Naive thymus-derived CD4-positive, alpha-beta T cell (primary cell): ENCODE measurements at places on chromosomes 12 and 14.
A peak's percentile ranks its signal among the peaks of the same experiment; 100 is the strongest.

- no peak for DNase-seq
These were observed 17.6 kb downstream of the KERA start for GRCh38 chr12:91040096-91040755.

DNA sequence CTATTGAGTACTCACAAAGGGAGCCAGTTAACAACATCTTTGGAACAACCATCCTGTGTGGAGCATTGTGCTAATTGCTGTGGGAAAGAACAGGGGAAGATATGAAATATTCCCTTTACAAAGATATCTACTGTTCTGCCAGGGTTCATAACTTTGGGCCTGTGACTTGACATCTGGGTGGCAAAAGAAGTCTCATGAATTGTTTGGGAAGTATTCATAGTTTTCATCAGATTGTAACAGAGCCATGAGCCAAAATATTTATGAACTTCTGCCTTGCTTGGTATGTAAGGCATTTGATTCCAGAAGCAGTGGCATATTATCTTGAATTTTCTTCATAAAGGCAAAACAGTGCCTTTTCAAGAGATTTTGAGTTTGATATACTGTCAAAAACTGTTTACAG is 816.2 kb downstream of the DIO2 start:
- DNase-seq = no peak

DNA sequence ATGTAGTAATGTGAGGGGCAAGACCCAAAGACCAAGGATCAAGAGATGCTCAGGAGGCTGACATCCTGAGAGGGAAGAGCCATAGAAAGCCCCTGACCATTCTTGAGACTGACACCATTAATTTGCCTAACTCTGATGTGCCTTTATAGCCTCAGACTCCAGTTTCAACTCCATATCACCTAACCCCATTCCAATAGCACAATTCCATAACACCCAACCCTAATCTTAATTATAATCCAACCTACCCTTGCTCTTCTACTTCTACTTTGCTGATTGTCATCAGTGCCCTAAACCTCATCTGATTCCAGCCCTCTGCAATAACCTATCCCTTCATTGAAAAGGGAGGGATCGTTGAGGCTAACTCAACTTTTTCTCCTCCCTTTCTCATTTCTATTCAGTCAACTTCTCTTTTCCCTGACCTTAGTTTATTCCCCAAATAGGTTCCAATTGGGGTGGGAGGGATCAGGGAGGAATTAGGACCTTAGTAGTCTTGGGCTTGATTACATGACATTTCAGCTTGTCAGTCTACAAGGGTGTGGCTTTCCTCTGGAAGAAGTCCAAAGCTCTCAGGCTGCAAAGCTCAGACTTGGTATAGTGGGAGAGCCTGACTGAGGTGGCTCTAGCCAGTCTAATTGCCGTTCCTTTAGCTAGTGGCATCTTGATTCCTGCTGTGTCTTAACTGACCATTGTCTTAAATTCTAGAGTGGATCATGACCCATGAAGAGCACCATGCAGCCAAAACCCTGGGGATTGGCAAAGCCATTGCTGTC is 3.1 kb downstream of the PFKM start:
- DNase-seq = no peak

- no peak for DNase-seq
These were observed 4.2 kb downstream of the GSTZ1 start for GRCh38 chr14:77324816-77325745.

DNA sequence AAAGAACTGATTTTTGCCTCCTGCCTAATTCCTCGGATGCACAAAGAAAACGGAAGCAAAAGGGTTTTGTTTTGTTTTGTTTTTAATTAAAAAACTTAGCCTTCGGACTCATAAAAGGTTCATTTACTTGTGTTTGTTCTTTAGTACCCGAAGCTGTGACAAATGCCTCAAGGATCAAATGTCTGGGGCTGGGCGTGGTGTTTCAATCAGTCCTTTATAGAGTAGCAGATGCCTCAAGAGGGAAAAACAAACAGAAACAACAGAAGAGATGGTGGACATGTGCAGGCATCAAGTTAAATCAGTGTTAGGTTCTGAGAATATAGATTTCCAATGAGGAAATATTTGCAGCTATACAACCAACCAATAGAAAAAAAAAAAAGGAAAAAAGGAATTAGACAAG is 1.6 kb upstream of the WIF1 start:
- DNase-seq = no peak

- no peak for DNase-seq
These were observed 69.2 kb upstream of the ETV6 start for GRCh38 chr12:11580125-11580751.

DNA sequence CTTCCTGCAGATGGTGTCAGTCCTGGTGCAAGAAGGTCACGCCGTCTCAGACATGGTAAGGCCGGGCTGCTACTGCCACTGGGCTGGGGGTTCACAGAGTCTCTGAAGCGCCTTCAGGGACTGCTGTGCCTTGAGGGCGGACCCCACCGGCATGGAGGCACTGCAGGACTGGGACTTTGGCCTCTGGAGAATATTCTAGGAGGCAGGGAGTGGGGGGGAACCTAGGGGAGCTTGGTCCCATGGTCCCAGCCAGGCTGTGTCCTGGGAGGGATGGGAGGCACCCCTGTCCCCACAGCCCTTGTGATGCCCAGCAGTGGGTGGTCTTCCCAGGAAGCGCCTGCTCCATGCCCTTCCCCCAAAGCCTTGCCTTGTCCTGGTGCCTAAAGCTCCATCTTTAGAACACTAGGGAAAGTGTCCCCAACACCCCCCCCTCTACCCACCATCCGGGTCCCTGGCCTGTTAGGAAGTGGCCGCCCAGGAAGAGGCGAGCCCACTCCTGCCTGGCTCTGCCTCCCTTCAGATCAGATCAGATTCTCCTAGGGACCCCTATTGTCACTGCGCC is 1.5 kb downstream of the AMN start:
- DNase-seq = no peak

GRCh38 chr12:101696251-101697196 is 916 bp upstream of the CHPT1 start:
- no peak for DNase-seq

GRCh38 chr14:20247646-20248246 is 8.7 kb downstream of the OR11H4 start:
- DNase-seq = no peak

DNA sequence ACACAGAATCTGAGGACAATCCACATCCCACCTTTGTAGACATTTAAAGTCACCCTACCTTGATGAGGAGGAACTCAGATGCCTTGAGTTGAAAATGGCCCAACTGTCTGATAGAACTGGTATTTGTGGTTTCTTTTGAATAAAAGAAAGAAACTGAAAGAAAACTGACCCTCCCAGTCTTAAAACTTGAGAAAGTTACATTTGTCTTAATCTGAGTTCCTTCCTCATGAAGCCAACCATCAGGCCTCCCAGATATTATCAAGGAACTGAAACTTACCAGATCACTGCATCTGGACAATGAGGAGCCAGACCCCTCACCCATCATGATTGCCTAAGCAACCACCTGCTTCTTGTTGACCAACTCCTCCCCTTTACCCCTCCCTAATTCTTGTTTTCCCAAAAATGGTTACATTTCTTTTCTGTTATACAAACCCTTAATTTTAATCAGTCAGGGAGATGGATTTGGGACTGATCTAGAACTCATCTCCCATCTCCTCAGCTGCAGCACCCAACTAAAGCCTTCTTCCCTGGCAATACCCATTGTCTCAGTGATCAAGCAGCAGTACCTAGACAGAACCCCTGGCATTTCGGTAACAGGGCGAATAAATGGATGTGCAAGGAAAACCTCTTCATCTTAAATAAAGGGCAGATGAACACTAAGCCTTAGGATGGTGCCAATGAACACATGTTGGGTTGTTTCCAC is 72.0 kb upstream of the RESF1 start:
- no peak for DNase-seq

GRCh38 chr14:89618811-89619551 is 201.9 kb upstream of the FOXN3 start:
- DNase-seq = peak; percentile 70

DNA sequence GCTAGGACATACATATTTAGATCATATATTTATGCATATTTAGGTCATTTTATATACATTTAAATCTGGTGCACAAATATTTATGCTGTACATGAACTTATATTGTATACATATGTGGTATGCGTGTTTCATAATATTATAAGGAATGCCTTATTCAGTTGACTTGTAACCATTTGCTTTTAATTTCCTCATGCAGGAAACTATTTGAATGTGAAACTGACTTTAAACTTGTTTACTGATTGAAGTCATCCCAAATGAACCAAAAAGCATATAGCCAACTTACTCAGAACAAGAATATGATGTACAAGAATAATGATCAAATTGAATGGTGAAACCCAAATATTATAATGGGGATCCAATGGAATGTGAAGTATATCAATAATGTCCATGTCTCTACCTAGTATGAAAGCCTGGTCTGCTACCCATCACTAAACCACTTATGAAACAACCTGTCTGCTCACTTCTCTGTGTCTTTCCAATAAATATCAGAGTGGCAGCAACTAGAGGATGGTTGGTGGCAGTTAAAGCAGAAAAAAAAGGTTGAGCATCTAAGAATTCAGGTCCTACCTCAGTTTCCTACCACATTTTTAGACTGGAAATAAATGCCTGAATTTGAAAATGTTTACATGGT is 38.3 kb downstream of the RPS6KA5 start:
- DNase-seq = no peak

GRCh38 chr14:104475256-104475655 is 104.3 kb upstream of the C14orf180 start:
- DNase-seq = no peak

GRCh38 chr14:74475678-74476077 is 17.4 kb downstream of the NPC2 start:
- DNase-seq = no peak

GRCh38 chr14:22567437-22567836 is 21.6 kb downstream of the DAD1 start:
- no peak for DNase-seq

GRCh38 chr14:105389534-105389933 is 8.8 kb upstream of the TEX22 start:
- DNase-seq = no peak

DNA sequence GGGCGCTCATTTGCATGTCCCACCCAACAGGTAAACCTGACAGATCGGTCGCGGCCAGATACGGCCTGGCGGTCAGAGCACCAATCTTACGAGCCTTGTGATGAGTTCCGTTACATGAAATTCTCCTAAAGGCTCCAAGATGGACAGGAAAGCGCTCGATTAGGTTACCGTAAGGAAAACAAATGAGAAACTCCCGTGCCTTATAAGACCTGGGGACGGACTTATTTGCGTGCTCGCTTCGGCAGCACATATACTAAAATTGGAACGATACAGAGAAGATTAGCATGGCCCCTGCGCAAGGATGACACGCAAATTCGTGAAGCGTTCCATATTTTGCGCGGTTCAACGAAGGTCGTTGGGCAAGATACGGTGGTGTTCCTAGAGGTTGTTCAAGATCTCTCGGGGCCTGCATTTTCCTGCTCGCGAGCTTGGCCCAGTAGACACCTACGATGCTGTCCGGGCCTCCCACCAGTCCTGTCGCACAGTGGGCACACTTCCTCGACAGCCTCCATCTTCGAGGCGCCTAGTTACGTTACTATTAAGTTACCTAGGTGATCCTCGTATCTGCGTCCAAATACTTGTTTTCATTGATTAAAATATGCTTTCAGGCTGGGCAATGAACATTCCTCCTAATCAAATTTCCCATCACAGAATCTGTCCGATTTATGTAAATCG is at the start of gene RNU6-7:
Gene RNU6-7, plus strand, starts transcription at position 230 of the 675 bp plus-strand sequence.
- DNase-seq = peak; percentile 79

DNA sequence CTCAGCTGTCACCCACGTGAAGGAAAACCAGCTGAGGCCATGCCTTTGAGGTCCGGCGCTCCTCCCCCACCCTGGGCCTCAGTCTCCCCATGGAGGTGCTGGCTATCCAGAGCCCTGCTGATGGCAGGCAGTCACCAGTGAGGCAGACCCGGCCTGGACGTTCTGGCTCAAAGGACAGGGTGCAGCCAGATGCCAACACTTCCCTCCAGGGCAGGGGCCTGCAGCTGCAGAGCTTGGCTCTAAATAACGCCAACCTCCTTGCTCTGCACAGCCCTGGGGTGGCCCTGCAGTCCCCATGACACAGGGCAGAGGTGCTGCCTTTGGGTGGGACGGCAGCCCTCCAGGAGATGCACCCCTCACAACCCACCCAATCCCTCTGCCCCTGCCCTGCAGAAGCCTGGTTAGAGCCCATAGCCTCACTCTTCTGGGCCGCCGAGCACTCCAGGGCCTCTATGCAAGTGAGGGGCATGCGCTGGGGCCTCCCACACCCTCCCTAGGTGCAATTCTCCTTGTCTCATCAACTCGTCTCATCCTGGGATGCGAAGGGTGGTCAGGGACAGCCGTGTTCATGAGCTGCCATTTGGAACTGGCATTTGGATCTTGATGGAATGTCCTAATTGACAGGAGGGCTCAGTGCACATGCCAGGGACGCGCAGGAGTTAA is 30.4 kb downstream of the CCDC85C start:
- no peak for DNase-seq

GRCh38 chr12:6310771-6311610 is 509 bp downstream of the PLEKHG6 start:
- no peak for DNase-seq

GRCh38 chr12:28794211-28794610 is 354.9 kb upstream of the FAR2 start:
- no peak for DNase-seq

- no peak for DNase-seq
These were observed 192.3 kb downstream of the C12orf42 start for GRCh38 chr12:103303484-103303883.

- no peak for DNase-seq
These were observed 137.8 kb downstream of the SLC15A4 start for GRCh38 chr12:128685903-128686475.

DNA sequence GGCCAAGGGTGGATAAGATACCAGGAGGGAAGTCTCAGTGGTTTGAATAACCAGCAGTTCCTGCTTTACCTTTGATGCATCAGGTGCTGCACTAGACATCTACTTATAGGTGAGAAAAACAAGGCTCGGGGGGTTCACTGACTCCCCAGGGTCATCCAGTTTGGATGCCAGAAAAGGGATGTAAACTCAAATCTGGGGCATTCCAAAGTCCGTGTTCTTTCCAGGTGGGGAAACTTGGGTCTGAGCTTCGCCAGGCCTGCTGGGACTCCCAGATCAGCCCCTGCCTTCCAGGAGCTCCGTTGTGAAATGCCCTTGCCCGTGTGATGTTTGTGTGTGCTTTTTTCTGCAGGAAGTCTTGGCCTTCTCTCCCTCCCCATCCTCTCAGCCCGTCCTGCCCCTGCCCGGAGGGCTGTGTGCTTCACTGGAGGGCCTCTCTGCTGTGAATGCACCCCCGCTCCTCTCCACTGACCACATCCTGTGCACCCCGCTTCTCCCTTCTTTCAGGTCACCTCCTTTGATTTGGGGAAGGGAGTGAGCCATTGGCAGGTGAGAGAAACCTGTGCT is 42.1 kb downstream of the TSPAN9 start:
- no peak for DNase-seq

DNA sequence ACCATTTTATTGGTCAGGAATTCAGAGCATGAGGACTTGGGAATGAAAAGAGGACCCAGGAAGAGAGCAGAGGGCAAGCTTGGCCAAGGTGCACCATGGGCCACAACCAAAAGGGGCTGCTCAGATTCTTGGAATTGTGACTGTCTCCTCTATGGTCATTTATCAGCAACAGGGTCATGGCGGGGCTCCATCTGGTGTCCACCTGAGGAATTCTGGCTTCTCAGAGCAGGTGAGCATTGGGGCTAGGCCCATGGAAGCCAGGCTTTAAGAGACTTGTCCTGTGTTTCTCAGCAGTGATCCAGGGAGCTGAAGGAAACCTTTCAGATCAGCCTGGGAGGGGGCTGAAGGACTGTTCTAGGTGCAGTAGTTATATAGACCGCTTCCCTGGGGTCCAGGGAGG is 2.6 kb upstream of the RIN3 start:
- DNase-seq = no peak

- no peak for DNase-seq
These were observed 32.8 kb downstream of the ARHGAP5 start for GRCh38 chr14:32109676-32110547.
